ENCODE measurements at places on chromosomes 4 and X.

GRCh38 chr4:68708566-68708965 is 38.1 kb upstream of the UGT2B15 start:
- DNase-seq: no peak

DNA sequence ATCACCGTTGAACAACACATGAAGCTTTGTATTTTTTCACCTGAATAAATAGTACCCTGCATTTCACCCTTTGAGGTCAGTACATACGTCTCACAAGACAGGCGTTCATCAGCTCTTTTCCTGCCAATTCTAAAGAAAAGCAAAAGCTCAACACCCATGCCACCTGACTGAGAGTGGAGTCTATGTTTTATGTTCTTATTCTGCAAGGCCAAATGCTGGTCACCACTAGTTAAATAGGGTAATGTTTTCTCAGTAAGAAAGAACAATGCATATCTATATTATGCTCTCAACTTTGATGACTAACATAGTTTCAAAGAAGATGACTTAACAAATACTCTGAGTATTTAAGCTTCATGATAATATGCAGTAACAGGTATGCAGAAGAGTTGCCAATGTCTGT is 336.3 kb upstream of the BMP3 start:
- DNase-seq: no peak

- DNase-seq: no peak
Observed at GRCh38 chrX:74523870-74524735, 90.3 kb downstream of the RLIM start.

DNA sequence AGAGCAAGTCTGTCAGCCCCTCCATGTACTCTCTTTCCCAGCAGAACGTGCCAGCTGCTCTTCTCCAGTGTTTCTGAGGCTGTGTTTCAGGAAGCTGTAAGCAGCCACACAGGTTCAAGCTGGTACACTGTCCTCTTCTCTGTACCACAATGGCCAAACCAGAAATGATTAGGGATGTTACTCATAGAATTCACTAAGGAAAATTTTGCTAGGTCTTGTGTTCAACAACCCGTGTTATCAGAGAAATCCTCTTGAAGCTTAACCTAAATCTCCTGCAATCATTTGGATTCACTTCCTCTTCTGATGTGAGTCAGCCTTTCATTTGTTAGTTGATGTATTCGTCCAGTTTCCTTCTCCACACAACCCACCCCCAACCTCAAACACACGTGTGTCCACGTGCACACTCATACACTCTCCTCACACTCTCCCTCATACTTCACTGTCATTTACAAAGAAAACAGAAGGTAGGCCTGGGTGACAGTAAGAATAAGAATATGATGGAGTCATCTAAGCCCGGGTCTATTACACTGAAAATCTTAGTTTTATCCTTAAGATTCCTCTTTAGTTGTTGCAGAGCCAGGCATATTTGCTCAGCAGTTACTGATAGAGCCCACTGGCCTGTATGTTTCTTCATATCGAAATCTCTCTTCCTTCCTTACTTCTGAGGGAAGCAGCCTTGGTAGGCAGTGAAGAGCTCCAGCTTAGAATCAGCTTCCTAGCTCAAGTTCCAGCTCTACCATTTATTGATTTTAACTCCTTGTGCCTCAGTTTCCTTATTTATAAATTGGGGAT is 63.4 kb downstream of the DCUN1D4 start:
- DNase-seq: peak; percentile 44

DNA sequence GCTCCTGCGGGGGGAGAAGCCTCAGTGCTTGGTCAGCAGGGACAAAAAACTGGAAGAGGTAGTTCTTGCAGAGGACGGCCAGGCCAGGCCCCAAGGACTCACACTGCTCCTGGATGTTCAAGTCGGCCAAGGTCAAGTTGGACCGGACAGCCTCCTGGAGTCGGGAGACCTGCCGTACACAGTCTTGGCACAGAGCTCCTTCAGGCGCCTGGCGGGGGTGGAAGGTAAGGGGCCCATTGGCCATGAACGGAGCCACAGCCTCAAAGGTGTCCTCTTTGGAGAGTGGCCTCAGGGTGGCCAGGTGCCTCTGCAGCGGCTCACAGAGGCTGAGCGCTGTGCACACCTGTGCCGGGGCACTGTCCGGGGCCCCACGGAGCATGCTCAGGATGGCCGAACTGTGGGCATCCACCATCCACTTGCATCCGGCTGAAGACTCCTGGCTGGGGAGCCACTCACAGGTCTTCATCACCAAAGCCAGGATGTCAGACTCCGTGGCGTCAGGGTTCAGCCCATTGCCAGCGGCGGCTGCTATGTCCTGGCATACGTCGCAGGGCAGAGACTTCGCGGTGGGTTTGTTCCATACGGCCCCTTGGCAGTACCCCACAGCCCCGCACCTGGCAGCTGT is 477 bp downstream of the PSAPL1 start:
- DNase-seq: no peak

DNA sequence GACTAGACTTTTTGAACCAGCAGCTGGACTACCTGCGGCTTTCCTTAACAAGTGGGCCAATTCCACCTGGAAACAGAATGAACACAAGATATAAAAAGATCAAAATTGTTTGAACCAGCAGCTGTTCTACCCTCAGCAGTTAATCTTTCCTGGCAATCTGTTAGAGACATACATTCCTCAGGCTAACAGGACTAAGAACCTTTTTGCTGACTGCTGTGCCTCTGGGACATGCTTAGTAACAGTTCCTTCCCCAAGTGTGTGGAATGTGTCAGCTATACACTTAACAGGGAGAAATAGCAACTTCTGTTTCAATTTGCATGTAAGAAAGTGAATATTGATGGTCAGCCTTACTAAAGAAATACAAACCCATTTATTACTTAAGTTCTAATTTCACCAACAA is 554.4 kb downstream of the ARAP2 start:
- DNase-seq: no peak

- DNase-seq: no peak
Observed at GRCh38 chr4:94695384-94695783, 62.4 kb upstream of the BMPR1B start.

DNA sequence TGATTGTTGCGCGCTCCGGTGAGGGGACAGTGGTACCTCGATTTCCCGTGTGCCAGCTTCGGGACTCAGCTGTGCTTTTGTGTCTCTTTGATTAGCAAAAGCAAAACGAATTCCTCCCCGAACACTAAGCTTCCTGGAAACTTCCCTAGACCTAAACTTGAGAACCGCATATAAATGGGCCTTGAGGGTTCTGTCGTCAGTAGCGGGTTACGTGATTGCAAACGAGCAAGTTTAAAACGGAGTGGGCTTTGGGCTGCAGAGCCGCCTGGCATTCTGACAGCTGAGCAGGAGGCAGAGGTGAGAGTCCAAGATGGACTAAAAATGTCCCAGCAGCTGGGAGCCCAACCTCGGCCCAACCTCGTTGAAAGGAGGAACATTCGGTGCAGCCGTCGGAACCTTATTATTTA is 1.2 kb upstream of the TAPT1 start:
- peak; percentile 18 for DNase-seq

GRCh38 chrX:71366674-71367256 is 608 bp downstream of the TAF1 start:
- DNase-seq: peak; percentile 33

DNA sequence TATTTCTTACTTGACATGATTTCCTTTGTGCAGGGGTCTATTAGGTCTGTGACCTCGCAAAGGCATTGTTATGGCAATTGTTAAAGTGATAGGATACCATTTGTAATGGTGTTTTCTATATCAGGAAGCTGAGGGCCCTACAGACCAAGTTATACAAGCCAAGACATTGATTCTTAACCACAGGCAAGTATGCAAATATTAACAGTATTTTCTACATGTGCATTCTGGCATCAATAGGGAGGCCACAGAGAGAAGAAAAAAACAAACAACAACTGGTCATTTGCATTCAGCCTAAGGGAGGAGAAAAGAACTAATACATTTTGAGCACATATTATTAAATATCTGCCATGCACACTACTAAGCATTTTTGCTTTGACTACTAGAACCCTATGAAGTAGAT is 28.5 kb downstream of the GBA3 start:
- DNase-seq: no peak

- DNase-seq: no peak
Observed at GRCh38 chr4:7352486-7352885, 82.2 kb downstream of the PSAPL1 start.

- no peak for DNase-seq
Observed at GRCh38 chr4:20299515-20299914, 47.8 kb downstream of the SLIT2 start.

Measured in GM06990 (cell line).